ENCODE measurements at places on chromosomes 11 and 22. TPM values are rescaled to one million over a fixed set of nuclear protein-coding genes. Genes with fewer than 3 reads are reported as not detected.

- peak; percentile 46 for DNase-seq
Measured at GRCh38 chr11:35050541-35050995, 88.4 kb upstream of the CD44 start.

DNA sequence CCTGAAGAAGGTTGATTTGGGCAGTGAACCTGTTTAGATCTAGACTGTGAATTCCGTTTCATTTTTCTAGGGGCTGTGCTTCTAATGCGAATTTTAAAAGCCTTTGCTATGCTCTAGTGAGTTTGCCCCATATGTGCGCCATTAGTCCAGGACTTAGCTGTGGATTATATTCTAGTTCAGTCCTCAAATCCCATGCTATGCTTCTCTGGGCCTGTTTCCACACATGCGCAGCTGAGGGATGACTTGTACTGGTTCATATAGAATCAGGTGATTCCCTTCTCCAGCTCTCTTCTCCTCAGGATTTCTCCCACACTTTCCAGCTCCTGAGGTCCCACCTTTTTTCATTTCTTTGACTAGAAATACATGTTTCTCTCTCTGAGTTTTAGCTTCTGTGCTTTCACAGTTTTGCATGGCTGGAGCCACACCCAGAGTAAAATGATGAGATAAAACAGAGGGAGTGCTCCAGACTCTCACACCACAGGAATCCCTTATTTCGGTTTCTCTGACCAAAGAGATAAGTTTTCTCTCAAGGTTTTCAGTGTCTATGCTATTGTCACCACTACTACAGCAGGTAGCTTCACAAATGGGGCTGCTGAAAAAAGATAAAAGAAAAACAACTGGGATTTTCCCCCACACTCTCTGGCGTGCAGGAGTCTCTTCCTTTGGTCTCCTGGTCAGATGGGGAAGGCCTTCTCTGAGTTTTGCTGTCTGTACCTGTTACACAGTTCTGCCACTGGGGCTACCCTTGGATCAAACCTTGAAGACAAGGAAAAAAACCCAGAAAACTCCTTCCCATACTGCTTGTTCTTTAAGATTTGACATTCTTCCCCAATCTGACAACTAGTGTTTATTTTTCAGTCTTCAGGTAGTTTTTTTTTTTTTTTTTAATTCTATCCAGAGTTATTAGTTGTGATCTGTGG lies 96.2 kb upstream of the TEAD1 start:
- DNase-seq = no peak

The CEP126 gene
- 0.02 TPM for polyA plus RNA-seq

DNA sequence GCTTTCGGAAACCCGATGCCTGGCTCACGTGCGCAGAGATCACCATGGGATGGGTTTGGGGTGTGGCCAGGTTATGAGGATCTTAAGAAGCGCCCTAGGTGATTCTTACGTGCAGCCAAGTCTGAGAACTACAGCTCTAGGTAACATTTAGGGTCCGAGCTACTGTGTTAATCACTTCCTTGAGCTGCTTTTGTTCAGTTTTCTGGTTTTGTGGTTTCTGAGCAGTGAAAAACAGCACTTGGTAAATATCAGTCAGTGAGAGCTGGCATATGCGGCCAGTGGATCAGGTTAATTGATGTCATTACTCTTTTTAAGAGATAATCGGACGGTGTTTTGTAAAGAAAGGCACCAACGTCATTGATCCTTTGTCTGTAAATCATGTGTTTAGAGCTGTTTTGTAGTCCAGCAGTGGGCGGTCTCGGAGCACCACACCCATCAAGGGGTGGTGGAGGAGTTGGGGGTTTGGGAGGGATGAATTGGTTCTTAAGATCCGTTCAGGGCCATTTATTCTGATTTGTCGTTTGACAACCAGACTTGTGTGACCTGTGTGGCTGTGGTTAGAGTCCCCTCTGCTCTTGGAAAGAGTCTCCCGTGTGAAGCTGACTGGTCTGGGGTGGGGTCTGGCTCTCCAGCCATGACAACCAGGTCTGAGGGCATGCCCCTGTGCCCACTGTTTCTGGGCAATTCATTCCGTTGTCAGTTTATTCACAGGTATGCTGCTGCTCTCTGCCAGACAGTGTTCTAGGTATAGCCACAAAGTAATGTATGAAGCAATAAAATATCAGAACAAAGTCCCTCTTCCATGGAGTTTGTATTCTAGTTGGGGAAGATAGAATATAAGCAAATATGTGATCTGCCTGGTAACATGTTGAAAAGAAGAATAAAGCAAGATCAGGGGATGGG lies 61.9 kb upstream of the SORL1-AS1 start:
- DNase-seq = no peak

DNA sequence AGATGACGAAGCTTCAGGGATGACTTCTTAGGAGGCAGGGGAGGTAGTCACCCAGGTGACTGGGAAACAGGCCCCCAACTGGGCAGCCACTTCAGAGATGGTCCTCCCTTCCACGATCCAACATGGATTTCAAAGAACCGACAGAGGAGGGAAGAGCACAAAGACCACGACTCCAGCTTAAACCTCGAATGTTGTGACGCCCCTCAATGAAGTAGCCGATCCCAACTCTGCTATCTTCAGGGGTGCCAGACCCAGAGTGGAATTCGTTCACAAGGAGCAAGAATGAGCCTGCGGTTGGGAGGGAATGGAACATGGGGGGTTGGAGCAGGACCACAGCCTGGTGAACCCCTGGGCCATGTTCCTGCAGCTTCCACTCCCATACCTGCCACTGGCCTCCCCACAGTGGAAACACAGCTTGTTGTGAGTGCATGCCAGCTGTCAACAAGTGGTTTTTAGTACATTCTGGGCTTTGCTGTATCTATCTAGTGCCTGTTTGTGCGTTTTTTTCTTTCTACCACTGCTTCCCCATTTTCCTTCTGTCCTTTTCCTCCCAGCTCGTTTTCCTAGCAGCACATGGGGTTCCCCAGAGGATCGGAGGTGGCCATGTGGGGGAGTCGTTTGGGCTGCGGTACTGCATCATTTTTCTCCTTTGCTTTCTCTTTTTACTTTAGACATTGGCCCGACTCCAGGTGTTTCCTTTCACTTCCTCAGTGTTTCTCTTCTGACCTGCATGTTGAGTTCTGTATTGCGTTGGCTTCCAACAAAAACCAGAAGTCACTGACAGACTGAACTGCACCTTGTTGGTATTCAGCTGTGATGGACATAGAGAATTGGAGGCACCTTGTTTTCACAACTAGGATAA lies 65.8 kb downstream of the MORC2 start:
- no peak for DNase-seq

GRCh38 chr11:10991393-10991792 lies 133.5 kb upstream of the ZBED5 start:
- DNase-seq = no peak

DNA sequence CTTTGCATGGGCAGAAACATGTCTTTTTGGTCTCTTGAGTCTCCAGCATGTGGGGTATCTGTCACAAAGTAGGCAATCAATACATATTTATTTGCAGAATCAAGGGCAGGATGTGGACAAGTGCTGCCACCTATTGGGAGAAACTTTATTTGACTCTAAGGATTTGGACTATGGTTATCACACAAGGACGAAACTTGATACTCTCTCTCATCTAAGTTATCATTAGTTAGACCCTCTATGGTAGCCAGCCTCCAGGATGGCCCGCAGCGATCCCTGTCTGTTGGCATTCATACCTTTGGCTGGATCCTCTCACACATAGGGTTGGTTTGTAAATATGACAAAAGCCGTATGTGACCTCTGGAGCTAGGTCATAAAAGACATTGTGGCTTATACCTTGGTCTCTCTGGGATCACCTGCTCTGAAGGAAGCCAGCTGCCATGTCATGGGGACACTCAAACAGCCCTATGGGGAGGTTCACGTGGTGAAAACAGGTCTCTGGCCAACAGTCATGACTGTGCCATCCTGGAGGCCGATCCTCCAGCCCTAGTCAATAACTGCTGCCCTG lies 1.1 kb upstream of the FBXO7 start:
- DNase-seq = peak; percentile 21

DNA sequence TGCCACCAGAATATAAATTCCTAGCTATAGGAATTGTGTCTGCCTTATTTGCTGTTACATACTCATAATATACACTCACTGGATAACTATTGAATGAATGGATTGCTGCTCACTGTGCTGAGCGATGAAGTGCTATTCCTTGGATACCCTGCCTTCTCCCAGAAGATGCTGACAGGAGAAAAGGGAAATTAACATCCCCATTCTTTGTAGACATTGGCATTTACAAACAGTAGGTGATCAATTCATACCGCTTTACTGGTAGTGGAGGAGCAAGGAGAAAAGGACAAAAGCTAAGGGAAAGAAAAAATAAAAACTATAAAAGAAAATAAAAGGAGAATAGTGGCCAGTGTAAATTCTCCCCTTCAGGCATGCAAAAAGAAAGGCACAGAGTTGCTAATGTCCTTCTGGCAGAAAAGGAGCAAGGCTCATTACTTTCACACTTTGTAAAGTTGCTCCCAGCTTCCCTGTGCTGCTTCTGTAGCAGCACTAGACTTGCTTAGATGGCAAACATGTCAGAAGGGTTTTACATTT lies 183.0 kb downstream of the LUZP2 start:
- no peak for DNase-seq

The CHRM1 gene
- not detected for polyA plus RNA-seq

The ACER3 gene
- polyA plus RNA-seq = 22.9 TPM

GRCh38 chr11:124878759-124879492 lies 13.7 kb downstream of the ROBO3 start:
- no peak for DNase-seq

GRCh38 chr22:33209930-33210784 lies 152.0 kb upstream of the SYN3 start:
- no peak for DNase-seq

DNA sequence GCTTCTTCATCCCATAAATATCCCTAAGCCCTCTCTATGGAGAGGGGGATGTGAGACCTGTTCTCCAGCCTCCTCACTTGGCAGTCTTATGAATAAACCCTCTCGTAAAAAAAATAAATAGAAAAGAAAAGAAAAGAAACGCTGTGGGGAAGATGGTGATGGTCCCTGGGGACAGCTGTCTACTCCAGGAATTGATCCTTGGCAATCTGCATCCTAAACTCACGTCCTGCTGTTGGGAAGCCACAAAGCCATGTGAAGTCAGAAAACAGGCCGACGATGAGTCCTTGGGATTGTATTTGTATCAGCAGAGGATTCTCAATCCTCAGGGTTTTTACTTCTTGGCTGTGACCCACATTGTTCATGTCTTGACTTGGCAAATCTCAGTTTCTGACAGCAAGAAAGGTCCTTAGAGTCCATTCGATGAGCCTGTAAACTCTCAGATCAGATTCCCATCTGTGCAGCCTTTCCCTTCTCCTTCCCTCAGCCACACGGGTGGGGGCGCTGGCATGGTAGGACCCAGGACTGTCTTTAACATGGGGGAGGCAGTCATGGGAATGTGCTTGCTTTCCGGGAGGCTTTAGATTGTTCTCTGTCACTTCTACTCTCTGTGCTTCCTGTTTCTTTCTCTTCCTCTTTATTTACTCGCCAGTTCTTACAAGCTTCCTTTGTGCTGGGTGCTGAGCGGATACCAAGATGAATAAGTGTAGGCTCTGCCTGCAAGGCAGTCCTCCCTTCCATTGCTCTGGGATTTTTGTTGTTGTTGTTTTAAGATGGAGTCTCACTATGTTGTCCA lies 24.9 kb downstream of the TCP11L1 start:
- DNase-seq = peak; percentile 55

The CD6 gene
- 0.09 TPM for polyA plus RNA-seq

DNA sequence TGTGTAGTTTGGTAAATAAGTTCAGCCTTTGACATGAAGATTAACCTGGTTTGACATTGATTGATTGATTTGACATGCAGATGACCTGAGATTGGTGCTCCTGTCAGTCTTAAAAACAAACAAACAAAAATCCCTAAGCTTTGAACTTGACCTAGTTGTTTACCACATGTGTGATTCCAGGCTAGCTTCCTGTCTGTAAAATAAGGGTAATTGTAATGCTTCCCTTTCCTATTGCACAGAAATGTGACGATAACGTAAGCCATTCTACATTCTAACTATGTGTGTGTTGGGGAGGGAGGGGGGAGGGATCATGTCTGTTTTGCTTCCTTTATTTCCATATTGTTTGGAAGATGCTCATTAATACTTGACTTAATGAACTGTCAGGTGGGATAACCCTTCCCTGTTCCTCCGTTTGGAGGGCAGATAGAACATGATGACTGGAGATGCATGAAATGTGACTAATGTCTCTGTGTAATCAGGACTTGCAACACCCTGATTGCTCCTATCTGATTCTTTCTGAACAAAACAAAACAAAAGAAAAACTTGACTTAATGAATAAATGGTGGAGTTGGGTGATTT lies 106.1 kb upstream of the CLMP start:
- peak; percentile 42 for DNase-seq

The UBQLNL gene
- not detected for polyA plus RNA-seq

- no peak for DNase-seq
Measured at GRCh38 chr22:45203150-45203951, 37.3 kb downstream of the KIAA0930 start.

The MRGPRX3 gene
- polyA plus RNA-seq = not detected

DNA sequence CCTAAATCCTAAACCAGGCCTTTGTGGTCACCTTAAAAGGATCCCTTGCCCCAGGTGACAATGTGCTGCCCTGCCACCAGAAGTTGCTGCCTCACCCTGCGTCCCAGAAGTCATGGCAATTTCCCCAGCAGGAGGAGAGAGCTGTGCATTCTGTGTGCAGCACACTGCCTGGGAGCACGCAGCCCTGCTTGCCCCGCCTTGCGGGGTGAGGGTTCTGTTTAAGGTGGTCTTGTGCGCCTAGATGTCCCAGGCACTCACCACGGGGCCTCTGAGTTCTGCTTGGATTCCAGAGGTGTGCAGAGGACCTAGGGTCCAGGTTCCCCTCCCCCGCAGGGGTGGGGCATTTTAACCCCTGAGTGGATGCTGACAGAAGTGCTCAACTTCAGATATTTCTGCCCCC lies 95.0 kb downstream of the GRAMD1B start:
- DNase-seq = no peak

DNA sequence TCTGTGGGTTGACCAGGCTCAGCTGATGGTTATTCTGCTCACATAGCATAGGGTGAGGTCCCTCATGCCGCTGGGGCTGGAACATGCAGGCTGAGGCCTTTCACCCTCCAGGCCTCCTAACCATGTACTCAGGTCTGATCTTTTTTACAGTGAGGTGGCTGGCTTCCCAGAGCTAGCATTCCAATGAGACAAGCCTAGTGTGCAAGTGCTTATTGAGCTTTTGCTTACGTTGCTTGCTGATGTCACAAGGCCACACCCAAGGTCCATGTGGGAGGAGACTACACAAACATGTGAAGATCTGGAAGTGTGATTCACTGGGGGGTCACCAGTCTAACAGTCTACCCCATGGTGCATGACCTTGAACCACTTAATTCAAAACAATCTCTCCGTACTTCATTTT lies 33.9 kb downstream of the ISX start:
- DNase-seq = no peak

The OR5AR1 gene
- polyA plus RNA-seq = not detected

GRCh38 chr11:38796281-38796680 lies 2198.2 kb upstream of the RAG2 start:
- no peak for DNase-seq

Data from CD14-positive monocyte (primary cell).